ENCODE measurements at places on chromosomes 5 and 9.

- no peak overlapping the region for H3K27ac ChIP-seq
- H3K27me3 ChIP-seq: peaks cover 4% of the 10 kb centered on the region
These were observed 52.3 kb downstream of the RGMB start for GRCh38 chr5:98825582-98826375.

- DNase-seq: no peak
- H3K36me3 ChIP-seq: peaks cover 9% of the 10 kb centered on the region
- H3K4me1 ChIP-seq: peaks cover 13% of the 10 kb centered on the region
- no peak overlapping the region for H3K4me3 ChIP-seq
- no peak overlapping the region for H3K27ac ChIP-seq
- peaks cover 81% of the 10 kb centered on the region for H3K27me3 ChIP-seq
These were observed 7.5 kb downstream of the NR2F1 start for GRCh38 chr5:93590493-93590892.

GRCh38 chr5:123690821-123691220, 178.8 kb downstream of the CSNK1G3 start:
- no peak overlapping the region for H3K4me3 ChIP-seq
- no peak overlapping the region for H3K27ac ChIP-seq
- no peaks in the 10 kb centered on the region for H3K27me3 ChIP-seq
- H3K36me3 ChIP-seq: no peaks in the 10 kb centered on the region
- H3K4me1 ChIP-seq: no peaks in the 10 kb centered on the region

DNA sequence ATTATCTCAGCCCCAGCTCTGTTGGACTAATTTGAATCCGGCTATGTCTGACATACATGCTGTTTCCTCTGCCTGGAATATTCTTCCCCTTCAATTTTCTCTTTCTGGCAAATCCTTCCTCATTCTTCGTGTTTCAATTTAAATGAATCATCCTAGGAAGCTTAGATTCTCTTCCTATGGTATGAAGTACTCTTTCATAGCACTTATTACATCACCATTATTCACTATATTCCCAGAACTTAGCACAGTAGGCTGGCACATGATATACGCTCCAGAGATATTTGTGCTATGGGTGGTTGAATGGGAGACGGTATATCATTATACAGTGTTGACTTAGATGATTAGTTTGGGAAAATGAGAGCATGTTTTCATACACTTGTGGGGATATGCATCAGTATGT, 91.0 kb upstream of the JAK2 start:
- no peaks in the 10 kb centered on the region for H3K4me1 ChIP-seq
- no peaks in the 10 kb centered on the region for H3K27me3 ChIP-seq
- peaks cover 19% of the 10 kb centered on the region for H3K36me3 ChIP-seq
- no peak overlapping the region for H3K27ac ChIP-seq
- no peak overlapping the region for H3K4me3 ChIP-seq

GRCh38 chr5:175884214-175884613, 12.8 kb downstream of the CPLX2 start:
- no peak overlapping the region for H3K27ac ChIP-seq
- no peak overlapping the region for H3K4me3 ChIP-seq
- peaks cover 10% of the 10 kb centered on the region for H3K27me3 ChIP-seq
- no peaks in the 10 kb centered on the region for H3K4me1 ChIP-seq
- H3K36me3 ChIP-seq: no peaks in the 10 kb centered on the region
